ENCODE measurements at places on chromosomes 13 and 19.

- peak; percentile 44 for DNase-seq
Observed at GRCh38 chr19:3055741-3056416, 6.4 kb downstream of the TLE5 start.

- no peak for DNase-seq
Observed at GRCh38 chr19:38425810-38426466, at the start of gene RASGRP4. RASGRP4 (minus strand) TSS chr19:38426219; CDS start chr19:38426091, 128 bp downstream.

GRCh38 chr13:107069108-107069776 lies 501.3 kb upstream of the ARGLU1 start:
- no peak for DNase-seq

- DNase-seq, result no peak
Observed at GRCh38 chr13:46901721-46902120, 4.9 kb upstream of the HTR2A start.

- DNase-seq, result no peak
Observed at GRCh38 chr19:46604781-46605355, 3.7 kb downstream of the CALM3 start.

DNA sequence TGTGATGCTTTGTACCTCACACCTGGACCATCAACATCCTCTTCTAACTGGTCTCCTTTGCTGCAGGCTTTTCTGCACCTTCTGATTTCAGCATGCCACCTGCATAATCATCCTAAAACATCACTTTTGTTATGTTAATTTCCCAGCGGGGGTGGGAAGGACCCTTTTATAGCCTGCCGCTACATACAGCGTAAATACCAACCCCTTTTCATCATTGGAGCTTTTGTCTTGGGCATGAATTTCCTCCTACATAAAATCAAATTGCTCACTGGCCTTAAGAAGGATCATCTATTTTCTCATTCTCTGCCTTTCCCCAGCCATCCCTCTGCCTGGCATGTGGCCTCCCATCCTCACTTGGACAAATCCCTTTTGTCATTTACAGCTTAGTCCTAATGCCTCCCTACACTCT lies 124.7 kb downstream of the RBM26 start:
- no peak for DNase-seq

DNA sequence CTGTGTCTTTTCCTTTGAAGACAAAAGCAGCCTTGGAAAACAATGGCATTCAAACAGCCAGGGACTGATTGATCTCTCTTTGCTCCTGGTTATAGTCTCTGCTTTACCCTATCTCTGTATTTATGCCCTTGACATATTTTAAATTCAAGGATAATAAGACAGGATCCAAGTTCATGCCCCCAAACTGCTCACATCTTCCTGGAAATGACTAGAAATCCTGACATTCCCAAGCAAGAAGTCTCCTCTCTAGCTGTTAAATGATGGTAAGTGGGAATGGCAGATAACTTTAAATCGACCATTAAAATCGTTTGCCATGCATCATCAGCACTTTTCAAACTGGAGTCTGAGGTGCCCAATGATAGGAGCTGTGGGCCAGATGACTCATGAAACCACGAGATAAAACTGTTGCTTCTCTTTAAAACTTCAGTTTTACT lies 435.6 kb downstream of the FOXO1 start:
- no peak for DNase-seq

DNA sequence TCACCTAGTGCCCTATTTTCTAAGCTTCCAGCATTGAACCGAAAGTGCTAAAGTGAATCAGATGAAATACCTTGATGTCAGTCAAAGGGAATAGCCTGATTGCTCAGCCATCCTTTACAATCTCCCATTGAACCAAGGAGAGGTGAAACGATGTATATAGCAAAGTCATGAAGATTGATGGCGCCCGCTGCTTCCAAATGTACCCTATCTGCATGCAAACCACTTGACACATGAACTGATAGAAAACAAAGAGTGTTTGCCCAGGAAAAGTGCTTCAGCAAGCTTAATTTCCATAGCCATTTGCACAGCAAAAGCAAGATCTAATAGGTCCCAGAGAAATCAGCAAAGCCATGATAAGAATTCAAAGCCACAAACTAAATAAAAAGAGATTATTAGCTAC lies 624.9 kb upstream of the PCDH9 start:
- DNase-seq, result no peak

Measured in NCI-H524 (cell line).